ENCODE measurements at places on chromosomes 6 and 20.

DNA sequence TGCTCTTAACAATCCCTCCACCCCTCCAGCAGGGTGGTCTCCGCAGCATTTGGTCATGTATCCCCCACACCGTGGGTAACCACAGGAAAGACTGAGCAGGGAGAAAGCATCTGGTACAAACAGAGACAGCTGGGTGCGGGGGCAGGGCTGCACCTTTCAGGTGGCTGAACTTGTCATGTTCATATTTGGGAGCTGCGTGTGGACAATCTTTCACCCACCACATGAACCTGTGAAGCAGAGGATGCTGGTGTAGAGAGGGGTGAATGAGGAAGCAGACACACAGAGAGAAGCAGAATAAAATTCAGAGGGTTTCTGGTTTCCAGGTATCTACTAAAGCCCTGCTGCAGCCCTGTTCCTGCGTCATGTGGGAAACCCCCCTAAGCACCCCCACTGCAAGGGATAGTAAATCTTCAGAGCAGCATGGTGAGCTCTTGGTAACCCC, 8.9 kb downstream of the GFOD1 start:
- DNase-seq, result no peak

DNA sequence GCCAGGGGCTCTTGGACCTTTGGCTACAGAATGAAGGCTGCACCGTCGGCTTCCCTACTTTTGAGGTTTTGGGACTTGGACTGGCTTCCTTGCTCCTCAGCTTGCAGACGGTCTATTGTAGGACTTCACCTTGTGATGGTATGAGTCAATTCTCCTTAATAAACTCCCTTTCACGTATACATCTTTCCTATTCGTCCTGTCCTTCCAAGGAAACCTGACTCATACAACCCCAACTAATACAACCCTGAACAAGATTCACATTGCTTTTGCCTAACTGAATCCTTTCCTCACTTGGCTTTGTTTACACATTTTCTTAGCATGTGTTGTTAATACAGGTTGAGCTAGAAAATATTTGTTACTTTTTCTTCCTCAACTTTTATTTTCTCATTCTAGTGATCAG, 21.9 kb downstream of the TBXT start:
- no peak for DNase-seq

- no peak for DNase-seq
These were observed 42.7 kb downstream of the RAMACL start for GRCh38 chr6:166543603-166544295.

DNA sequence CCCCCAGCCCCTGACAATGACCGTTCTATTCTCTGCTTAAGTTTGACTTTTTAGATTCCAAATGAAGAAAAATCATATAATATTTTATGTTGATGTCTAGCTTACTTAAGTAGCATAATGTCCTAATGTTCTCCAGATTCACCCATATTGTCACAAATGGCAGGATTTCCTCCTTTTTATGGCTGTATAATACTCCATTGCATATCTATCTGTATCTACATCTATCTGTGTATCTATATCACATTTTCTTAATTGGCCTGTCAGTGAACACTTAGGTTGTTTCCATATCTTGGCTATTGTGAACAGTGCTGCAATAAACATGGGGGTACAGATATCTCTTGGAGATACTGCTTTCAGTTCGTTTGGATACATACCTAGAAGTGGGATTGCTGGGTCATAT, 7.0 kb upstream of the LRP11 start:
- no peak for DNase-seq

DNA sequence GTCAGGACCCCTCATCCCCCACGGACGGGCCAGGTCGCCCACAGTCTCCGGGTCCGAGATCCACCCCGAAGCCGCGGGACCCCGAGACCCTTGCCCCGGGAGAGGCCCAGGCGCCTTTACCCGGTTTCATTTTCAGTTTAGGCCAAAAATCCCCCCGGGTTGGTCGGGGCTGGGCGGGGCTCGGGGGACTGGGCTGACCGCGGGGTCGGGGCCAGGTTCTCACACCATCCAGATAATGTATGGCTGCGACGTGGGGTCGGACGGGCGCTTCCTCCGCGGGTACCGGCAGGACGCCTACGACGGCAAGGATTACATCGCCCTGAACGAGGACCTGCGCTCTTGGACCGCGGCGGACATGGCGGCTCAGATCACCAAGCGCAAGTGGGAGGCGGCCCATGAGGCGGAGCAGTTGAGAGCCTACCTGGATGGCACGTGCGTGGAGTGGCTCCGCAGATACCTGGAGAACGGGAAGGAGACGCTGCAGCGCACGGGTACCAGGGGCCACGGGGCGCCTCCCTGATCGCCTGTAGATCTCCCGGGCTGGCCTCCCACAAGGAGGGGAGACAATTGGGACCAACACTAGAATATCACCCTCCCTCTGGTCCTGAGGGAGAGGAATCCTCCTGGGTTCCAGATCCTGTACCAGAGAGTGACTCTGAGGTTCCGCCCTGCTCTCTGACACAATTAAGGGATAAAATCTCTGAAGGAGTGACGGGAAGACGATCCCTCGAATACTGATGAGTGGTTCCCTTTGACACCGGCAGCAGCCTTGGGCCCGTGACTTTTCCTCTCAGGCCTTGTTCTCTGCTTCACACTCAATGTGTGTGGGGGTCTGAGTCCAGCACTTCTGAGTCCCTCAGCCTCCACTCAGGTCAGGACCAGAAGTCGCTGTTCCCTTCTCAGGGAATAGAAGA, 978 bp downstream of the HLA-A start:
- no peak for DNase-seq
